ENCODE measurements at places on chromosomes 6 and 20.
A peak's percentile ranks its signal among the peaks of the same experiment; 100 is the strongest.

DNA sequence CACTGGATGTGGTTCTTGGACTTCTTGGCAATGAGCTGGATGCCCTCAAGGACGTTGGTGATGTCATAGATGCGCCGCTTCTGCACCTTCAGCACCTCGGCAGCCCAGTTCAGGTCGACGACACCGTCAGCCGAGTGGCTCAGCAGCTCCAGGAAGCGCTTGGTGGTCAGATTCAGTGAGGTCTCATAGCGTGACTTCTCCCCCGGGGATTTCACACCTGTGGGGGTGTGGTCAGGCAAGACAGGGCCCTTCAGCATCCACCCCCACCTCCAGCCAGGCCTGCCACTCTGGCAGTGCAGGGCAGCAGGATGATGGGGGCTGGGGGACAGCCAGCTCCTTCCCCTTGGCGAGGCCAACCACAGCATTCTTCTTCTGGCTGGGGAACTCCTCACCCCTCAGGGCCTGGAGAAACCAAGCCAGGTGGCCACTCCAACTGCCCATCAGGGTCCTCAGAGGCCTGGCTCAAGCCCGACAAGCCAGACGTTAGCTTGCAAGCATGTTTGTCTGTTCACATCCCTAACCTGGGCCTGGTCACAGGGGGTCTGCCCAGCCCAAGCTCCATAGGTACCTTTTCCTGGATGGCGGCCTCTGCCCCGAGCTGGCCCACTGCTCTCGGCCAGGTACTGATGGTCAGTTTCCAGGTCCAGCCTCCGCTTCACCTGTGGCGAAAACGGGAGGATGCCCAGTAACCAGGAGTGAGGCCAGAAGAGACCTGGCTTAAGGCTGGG is 5.7 kb upstream of the NECAB3 start:
- peak; percentile 53 for DNase-seq

- no peak for DNase-seq
Observed at GRCh38 chr6:55997223-55997874, 122.0 kb upstream of the BMP5 start.

DNA sequence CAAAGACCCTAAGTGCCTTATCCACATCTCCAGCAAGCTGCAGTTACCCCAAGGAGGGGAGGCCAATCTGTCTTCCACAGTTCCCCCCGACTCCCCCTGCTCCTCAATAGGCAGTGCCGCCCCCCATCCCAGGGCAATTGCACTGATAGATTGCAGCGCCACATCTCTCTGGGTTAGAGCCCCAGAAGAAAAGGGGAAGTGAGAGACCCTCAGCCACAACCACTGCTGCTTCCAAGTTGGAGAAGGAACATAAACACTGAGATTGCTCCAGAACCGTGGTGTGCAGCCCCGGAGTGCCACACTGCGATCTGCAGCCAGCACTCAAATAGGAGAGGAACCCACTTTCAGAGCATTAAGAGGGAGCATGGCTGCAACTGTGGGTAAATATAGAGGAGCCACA is 101.5 kb downstream of the RWDD2A start:
- DNase-seq: no peak

- no peak for DNase-seq
Observed at GRCh38 chr20:535958-536357, 7.6 kb downstream of the CSNK2A1 start.

DNA sequence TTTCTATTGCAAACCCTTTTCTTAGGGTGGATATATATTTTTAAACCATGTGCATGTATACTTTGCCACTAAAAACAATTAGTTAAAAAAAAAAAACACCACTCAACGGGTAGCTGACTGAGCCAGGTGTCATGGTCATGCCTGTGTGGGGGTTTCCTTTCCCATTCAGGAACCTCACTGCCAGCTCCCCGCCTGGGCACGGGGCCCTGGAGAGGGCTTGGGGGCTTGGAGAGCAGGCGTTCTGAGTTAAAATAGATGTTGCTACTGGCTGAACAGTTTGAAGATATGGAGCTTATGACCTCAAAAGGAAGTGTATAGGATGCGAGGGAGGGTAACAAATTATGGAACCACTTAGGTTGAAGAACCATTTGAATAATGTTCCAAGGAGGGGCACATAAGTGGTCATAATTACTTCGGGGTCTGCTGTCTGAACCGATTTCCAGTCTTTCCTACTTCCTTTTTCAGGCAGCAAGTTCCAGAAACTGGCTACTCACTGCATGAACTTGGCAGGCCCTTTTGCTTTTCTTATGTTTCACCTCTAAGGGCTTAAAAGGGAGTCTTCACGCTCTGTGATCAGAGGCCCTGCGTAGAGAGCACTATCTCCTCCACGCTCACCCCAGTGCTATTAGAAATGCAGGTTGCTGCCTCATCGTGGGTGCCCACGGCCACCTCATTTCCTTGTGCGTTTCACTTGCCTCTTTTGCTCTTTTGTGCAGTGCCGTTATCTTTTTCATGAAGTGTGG is 9.9 kb downstream of the STX16 start:
- DNase-seq: no peak

GRCh38 chr6:157627195-157627966 is 195.7 kb upstream of the SNX9 start:
- no peak for DNase-seq

- DNase-seq: no peak
Observed at GRCh38 chr6:167089243-167090142, 33.4 kb upstream of the CCR6 start.

DNA sequence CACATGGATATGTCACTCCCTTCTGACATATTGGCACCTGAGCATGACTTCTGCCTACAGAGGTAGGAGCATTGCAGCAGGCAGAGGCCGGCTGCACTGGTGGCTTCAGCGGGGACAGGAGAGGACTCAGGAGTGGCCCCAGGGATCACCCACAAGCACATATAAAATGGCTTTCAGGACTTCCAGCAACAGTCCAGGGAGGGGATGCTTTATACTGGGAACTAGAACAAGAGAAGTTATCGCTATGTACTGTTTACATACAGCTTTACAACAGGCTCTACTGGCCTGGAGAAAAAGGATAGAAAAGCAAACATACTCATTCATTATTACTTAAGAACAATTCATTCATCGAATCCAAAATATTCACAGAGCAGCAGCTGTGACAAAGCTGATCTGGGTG is 337.8 kb downstream of the THBS2 start:
- no peak for DNase-seq

- no peak for DNase-seq
Observed at GRCh38 chr6:51972659-51973058, 114.8 kb downstream of the PKHD1 start.

DNA sequence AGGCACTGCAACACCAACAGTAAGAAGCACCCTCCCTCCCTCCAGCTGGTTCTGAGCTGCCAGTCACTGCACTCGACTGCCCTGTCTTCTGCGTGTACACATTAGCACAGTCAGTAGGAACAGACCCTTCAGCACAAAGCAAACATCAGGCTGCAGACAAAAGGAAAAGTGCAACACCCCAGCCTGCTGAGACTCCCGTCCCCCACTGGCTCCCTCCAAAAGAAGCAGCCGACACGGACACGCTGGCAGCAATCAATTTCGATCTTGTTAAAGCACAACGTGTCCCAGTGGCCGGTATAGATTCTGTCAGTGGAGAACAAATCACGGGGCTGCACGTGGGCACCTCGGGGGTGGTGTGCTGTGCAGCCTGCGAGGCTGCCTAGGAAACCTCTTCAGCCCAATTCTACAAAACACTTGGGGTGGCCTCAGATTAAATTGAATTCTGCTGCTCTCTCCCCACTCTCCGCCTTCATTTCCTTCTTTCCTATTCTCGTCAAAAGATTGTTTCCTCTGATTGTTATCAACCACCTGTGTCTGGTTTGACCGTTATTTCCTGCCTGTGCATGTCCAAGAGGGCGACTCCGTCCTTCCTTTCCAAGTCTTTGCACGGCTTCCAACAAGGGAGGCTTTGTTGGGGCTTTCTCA is 38.7 kb downstream of the TRAF3IP2 start:
- no peak for DNase-seq

DNA sequence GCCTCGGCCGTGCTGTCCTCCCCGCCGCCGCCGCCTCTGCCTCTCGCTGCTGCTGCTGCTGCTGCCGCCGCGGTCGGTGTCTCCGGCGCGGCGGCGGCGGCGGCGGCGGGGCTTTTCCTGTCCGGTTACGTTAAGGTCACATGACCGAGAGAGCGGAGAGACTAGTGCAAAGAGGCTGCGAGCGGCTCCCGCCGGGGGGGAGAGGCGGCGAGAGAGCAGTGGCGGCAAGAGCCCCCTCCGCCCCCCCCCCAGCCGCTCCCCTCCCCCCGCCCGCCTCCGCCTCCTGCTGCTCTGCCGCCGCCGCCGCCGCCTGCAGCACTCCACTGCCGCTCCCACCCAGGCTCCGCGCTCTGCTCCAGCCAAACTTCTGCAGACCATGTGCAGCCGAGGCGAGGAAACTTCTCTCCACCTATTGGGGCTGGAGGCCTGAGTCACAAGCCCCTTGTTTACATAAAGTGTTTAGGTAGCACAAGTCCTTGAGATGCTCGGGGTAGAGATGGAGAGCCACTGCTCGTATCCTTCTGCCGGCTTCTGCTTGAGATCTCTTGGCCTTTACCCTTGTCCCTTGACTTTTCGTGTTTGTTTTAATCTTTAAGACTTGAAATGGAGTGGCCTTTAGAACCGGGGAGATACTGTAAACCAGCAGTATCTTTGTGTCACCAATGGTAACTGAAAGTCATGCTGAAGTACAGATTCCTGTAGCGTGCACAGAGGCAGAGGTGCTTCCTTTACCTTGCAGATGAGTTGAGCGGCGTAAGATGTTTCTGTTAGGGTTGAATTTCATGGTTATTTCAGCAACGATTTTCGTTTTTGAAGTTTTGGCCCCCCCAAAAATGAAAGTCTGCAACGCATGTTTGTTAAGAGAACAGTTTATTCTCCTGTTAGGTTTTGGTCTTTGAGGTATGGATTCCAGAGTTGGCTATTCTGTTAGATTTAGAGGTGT is at the start of gene ZBTB2:
ZBTB2 (minus strand) TSS at position 89 of the 943 bp plus-strand sequence. CDS start 17,922 bp downstream, outside the sequence.
- peak; percentile 49 for DNase-seq

GRCh38 chr6:43475516-43475915 is 1.9 kb upstream of the TJAP1 start:
- DNase-seq: no peak

DNA sequence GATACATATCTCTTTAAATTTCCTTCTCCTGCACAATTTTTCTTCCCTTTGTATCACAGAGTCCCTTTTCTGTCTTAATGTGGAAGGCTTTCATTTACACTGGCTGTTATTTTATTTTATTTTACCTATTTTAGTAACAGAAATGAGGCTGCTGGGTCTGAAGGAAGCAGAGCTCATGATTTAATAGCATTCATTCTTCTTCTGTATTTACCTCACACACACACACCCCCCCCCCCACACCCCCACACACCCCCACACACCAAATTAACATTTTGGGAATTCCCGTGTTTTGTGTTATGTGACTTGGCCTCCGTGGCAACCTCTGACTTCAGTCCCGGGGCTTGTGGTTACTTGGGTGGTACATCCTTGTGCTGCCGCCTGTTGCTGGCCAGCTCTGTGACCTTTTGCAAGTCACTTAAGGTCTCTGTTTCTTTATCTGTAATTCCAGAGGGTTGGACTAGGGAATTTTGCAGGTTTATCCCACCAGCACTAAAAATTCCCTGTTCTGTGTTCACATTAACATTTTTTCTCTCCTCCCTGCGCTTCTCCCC is 108.8 kb downstream of the TIAM2 start:
- no peak for DNase-seq

DNA sequence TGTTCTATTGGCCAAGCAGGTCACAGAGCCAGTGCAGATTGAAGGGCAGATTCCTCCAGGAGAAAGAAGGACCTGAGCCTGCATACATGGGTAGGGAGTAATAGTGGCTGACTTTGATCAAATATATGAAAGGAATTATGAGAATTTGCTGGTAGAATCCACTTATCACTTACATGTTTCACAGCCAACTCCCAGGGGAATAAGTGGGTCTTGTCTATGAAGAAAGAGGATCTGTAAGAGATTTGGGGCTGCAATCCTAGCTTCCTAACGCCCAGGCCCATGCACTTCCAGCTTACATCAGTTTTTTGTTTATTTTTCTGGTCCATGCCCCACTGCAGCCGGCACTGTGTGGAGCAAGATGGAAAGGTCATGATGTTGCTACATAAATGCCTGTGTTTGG is 107.9 kb upstream of the SYNDIG1 start:
- DNase-seq: no peak

- no peak for DNase-seq
Observed at GRCh38 chr20:57229490-57229889, 37.0 kb downstream of the BMP7 start.

GRCh38 chr6:38164671-38165108 is 345.2 kb downstream of the ZFAND3 start:
- no peak for DNase-seq

DNA sequence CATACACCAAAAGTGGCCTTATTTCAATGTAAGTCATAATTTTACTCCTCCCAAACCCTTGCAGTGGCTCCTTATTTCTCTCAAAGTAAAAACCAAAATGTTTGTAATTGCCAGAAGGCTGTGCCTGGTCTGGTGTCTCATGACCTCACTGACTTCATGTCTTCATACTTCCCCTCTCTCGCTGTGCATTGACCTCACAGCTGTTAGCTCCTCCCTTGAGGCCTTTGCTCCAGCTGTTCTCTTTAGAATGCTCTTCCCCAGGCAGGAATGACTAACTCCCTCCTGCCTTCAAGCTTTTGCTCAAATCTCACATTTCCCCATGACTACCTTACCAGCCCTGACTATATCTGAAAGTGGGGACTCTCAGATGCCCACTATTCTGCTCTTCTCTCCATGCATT is 83.3 kb downstream of the MTFR2 start:
- no peak for DNase-seq

DNA sequence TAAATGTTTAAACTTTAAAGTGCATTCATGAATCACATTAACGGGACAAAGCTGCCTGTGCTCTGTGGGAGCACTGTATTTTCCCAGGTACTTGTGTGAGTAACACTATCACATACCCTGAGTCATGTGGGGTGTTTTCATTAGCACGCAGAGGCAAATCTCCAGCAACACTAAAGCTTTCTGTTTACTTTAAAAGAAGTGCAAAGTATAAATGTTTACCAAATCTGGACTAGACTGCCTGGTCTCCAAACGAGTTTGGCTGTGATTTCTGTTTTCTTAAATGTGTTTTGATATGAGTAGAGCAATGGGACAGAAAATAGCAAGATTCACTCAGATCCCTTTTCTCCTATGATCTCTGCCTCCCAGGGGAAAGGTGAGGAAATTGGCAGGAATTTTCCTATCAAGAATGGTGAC is 28.8 kb upstream of the RIPPLY2 start:
- no peak for DNase-seq

- peak; percentile 84 for DNase-seq
Observed at GRCh38 chr6:137904822-137905617, 38.0 kb downstream of the TNFAIP3 start.

All from stimulated activated CD8-positive, alpha-beta memory T cell treated with anti-CD3 and anti-CD28 coated beads, Interleukin-15, amount 100 ng/mL, for 48 hours (primary cell).